Activated T-cell treated with anti-CD3 and anti-CD28 coated beads for 24 hours (primary cell): ENCODE measurements at places on chromosomes 7 and 10.

DNA sequence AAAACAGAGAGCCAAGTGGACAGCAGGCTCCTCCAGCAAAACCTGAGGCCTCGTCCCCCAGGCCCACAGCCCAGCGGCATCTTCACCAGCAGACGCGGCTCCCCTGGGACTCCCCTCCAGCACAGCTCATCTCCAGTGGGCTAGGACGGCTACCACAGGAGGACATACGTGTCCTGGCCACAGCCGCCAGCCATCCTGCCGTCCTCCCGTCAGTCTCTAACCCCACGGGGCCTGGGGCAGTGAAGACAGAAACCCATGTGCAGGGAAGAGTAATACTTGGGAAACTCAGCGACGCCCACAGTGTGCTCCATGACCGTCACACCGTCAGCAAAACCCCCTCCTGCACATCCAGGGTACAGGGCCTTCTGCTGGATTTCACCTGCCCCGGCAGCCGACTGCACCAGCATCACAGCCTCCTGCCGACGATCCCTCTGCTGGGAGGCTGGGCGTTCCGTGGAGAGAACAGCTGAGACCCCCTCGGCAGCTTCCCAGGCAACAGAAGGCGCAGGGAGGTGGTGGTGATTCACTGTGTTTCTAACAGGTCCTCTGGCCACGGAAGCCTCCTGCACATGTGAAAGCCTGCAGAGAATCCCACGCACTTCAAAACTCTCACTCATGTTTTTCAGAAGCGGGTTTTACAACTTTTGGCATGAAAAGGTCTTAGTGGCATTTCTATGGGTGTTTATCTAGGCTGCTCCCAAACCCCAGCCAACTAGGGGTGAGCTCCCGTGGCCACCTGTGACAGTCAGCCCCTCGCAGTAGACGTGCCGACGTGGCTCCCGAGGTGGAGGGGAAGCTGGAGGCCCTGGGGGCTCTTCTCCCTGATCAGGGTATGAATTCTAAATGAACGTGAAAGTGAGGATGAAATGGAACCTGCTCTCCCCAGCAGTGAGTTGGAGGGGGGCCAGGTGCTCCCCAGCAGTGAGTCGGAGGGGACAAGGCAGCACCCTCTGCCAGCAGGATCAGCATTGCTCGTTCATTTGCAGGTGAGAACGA, 513.5 kb downstream of the PTPRN2 start:
- DNase-seq: no peak

DNA sequence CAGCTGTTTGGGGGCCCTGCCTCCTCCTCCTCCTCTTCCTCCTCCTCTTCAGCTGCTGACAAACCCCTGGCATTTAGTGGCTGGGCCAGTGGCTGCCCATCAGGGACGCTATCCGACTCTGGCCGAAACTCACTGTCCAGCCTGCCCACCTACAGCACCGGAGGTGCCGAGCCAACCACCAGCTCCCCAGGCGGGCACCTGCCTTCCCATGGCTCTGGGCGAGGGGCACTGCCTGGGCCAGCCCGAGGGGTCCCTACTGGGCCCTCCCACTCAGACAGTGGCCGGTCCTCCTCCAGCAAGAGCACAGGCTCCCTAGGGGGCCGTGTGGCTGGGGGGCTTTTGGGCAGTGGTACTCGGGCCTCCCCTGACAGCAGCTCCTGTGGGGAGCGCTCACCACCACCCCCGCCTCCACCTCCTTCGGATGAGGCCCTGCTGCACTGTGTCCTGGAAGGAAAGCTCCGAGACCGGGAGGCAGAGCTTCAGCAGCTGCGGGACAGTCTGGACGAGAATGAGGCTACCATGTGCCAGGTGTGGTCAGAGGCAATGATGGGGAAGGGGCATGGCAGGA, 4.1 kb downstream of the LZTS2 start:
- DNase-seq: no peak

- DNase-seq: no peak
Measured at GRCh38 chr10:99013885-99014284, 221.8 kb downstream of the HPSE2 start.

DNA sequence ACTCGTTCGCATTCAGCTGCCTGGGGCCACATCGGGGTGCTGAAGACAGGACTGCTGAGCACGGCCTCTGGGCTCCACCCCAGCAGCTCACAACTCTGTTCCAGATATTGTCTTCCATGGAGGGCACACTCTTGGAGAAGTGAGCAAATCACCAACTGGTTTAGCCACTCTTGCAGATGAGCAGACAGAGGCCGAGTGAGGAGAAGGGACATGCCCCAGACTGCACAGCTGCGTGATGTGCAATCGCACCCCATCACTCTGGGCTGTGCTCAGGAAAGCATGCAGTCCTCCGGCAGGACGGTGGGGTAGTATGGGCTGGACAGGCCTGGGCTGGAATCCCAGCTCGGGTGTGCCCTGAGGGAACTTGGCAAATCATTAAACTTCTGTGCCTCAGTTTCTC, 111.6 kb downstream of the FAM53B start:
- no peak for DNase-seq

DNA sequence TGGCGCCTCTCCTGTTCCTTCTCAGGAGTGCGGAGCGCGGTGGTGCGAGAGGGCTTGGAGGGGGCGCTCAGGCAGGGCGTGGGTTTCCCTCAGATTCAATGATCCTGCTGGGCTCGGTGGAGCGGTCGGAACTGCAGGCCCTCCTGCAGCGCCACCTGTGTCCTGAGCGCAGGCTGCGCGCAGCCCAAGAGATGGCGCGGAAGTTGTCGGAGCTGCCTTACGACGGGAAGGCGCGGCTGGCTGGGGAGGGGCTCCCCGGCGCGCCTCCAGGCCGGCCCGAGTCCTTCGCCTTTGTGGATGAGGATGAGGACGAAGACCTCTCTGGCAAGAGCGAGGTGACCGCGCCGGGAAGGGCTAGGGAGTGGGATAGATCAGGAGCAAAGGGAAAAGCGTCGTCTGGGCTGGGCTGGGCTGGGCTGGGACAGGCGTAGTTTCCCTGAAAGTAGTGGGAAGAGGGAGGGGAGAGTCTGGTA, 17.0 kb downstream of the FAM131B start:
- DNase-seq: peak; percentile 59

DNA sequence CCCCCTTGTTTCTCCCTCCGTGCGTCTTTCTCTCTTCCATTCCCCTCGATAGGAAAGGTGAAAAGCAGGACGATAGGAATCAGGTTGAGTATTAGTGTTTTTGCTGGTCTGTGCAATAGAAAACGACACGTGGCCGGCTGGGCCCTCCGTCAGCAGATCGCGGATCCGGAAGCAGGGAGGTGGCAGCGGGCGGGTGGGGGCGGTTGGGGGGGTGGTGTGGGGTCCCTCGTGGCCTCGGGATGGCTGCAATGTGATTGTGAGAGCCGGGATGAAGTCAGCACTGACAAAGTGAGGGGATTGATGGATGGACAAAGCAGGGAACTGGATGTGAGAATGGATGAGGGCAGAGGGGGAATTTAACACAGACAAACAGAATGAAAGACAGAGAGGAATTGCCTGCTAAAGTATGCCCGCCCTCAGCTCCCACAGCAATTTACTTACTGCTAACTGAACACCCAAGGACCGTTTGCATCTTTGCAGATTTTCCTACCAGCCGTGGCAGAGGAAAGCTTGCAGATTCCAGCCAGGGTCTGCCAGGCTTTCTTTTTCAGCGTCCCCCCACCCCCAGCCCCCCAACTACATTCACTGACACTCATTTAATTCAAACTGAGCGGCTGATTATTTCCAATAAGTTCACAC, 280.9 kb downstream of the LRMDA start:
- no peak for DNase-seq

DNA sequence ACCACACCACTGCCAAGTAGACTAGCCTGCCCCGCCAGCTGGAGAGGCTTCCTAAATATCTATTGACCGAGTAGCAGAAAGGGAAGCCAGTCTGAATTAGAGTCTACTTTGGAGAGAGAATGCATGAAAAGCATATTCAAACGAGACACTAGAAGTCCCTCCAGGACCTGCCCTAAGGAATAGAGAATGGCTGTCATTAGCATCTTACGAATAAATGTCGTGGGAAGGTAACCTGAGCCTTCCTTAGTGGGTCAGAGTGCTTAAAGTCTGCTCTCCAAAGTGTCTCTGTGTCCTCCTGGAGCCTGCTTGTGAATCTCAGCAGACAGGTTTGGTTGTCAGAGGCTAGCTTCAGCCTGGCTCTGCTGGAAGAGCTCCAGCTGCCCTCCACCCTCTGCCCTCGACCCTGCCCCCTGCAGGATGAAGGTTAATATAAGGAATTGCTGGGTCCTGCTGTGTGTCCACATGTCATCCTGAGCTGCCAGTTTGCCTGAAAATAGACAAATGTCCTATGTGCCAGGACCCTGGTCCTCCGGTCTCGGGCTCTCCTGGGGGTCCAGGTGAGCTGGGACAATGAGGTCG, 33.4 kb downstream of the FAM241B start:
- DNase-seq: no peak

- DNase-seq: no peak
Measured at GRCh38 chr7:10022480-10022879, 951.2 kb upstream of the PHF14 start.

- no peak for DNase-seq
Measured at GRCh38 chr10:104084482-104085142, 1.1 kb downstream of the COL17A1 start.

- DNase-seq: no peak
Measured at GRCh38 chr7:98643236-98643985, 26.3 kb downstream of the NPTX2 start.

DNA sequence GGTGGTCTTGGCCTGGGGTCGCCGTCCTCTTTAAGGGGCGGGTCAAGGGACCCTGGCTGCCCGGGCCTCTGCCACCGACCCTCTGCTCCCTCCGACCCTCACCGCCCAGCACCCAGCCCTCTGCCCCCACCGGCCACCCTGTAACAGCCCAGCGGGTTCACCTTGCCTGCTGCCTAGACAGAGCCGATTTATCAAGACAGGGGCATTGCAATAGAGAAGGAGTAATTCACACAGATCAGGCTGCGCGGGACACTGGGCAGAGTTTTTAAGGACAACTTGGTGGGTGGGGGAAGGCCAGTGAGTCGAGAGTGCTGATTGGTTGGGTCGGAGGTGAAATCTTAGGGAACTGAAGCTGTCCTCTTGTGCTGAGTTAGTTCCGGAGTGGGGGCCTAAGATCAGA, 779 bp upstream of the ADCK2 start:
- DNase-seq: no peak
